ENCODE measurements at places on chromosomes 3 and 15.
A peak's percentile ranks its signal among the peaks of the same experiment; 100 is the strongest.

DNA sequence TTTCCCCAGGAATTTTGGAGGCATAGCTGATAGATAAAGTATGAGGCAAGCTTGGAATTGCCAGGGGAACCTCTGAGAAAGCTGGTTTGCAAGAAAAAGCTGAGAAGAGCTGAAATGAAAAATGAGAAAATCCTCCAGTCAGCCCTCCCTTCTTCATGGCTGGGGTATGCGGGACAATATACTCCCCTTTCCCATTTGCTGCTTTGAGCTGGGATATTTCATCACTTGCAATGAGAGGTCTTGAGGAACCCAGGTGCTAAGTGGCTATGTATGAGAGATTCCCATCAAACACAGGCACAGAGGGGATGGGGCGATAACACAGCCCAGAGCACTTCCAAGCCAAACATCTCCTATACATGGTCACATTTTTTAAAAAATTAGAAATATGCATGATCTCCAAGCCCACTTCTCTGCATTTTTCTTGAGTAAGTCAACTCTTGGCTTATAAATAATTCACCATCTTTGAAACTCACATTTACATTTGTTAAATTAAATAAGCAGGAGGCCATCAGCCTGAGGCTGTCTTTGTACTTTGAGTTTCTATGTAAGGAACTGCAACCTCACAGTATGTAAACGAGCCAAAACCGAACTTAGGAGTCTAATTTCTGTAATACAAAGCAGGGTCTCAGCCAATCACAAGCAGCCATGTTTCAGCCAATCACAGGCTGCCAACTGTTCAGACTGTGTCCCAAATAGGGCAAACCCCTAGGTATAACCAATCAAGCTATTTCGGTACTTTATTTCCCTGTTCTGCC, 983.6 kb upstream of the NR2F2 start:
- no peak for DNase-seq

DNA sequence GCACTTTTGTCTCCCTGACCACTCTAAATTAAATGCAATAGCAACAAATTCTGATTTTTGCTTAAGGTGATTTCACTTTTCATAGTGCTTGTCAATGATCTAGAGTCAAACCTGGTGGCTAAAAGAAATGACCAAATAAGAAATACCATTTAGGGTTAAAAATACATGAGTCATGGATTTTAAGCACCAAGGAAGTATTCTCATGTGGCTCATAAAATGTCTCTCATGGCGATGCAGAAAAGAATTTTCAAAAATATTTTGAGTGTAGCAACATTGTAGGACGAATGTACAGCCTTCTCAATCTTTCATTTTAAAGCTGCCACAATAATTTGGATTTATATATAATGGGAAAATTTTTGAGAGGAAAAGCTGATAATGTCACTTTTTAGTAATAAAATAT, 193.6 kb downstream of the EPHA3 start:
- DNase-seq, result no peak

DNA sequence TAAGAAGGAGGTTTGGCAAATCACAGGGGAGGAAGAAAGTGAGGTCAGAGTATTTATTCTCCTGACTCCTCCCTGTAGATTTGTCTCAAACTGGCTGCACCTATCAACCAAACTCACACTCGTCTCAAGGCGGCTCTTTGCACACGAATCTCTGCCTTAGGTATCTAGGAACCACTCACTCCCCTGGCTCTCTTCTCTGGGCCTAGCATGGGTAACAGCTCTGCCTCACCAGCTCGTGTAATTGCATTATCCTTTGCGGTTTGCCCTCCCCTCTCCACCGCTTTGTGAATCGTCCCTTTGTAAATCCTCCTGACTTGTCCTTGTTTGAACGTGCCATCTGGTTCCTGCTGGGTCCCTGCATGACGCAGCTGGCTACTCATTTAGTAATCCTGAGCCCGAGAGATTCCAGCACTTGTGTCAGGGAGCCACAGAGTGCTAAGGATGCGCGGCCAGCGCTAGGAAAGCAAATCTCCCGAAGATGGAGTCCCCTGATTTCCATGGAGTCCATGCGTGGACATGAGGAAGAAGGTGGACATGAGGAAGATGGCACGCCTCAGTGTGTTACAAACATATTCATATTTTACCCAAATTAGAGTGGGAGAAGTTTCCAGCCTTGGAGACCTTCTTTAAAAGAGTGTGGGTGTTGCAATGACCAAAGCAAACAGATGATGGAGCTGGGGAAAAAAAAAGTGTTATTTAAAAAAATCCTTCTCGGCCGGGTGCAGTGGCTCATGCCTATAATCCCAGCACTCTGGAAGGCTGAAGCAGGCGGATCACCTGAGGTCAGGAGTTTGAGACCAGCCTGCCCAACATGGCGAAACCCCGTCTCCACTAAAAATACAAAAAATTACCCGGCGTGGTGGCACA, 26.7 kb downstream of the NRROS start:
- DNase-seq, result peak; percentile 31

DNA sequence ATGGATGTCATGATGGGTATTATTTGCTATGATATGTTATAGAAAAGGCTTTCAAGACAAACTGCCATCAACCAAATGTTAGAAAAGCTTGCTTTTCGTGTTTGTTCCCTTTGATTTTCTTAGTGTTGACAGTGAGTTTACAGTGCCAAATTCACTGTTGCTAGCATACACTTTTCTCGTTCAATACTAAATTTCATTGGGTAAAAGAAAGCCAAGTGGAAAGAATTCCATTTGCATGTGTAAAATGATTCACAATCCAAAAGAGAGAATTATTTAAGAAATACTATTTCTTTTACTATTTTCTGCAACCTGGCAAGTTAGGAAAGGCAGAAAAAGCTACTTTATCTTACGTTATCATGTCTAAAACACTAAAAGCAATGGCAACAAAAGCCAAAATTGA, 301.4 kb downstream of the OTOL1 start:
- no peak for DNase-seq

DNA sequence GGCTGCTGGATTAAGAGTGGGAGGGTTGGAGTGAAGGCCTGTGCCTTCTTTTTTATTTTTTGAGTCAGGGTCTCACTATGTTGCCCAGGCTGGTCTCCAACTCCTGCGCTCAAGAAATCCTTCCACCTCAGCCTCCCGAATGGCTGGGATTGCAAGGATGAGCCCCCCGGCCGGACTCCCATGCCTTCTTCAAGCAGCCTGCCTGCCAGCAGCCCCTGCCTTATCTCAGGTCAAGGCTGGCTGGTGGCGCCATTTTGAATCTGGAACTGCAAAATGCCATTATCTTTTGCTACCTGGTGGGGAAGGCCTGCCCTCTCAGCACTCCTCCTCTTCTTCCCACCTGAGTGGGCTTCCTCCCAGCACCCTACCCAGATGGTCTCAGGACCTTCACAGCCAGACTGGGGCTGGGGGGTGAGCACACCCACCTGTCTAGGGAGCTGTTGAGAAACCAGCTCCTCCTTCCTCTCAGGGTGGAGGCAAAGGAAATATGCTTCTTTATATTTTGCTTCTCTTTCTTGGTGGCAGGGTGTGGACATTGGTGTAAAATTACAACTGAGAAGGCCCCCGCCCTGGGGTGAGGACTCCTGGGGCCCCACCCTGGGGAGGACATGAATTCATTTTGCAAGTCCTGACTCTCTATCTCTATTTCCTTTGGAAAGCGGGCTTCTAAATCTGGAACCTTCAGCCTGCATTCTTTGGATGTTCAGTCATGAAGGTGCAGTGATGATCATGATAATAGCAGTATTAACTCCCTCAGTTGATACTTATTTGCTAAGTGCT, 7.7 kb upstream of the FLNB start:
- no peak for DNase-seq

GRCh38 chr15:68360721-68361120, 71.2 kb downstream of the ITGA11 start:
- no peak for DNase-seq

DNA sequence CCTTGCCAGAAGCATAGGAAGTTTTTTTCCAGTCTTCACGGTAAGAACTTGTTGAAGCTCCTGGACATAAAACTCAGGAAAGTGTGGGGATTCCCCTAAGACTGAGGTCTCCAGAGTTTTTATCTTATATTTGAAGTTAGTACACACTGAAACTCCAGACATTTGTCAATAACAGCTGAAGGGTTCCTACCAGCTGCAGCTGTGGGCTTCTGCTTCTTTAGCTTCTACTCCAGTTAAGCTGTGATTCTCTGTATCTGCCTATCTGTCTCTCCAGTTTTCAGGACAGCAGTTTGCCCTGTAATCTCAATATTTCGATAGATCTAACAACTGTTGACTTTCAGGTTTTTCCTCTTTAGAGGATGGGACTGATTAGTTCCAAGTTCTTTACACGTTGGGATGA, 966.0 kb upstream of the SEMA6D start:
- DNase-seq, result no peak

DNA sequence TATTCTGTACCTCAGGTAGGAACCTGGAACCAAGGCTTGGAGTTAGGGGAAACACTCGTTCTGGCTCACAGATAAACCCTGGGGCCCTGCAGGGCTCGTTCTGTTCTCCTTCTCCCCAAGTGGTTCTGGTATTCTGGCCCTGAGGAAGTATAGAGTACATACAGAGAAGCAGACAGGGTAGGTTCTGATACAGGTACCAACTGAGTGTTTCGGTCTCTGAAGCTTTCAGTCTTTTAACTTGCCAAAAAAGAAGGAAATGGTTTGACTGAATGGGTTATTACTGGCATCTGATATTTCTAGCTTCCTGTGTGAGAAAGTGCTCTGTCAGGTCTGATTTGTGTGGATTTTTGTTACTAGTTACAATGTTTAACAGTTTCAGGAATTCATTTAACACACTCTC, 67.3 kb downstream of the UBE2E2 start:
- no peak for DNase-seq

- no peak for DNase-seq
Measured at GRCh38 chr15:40355976-40356585, 1.9 kb upstream of the DISP2 start.

- no peak for DNase-seq
Measured at GRCh38 chr15:74723754-74724334, 1.5 kb downstream of the CYP1A1 start.

DNA sequence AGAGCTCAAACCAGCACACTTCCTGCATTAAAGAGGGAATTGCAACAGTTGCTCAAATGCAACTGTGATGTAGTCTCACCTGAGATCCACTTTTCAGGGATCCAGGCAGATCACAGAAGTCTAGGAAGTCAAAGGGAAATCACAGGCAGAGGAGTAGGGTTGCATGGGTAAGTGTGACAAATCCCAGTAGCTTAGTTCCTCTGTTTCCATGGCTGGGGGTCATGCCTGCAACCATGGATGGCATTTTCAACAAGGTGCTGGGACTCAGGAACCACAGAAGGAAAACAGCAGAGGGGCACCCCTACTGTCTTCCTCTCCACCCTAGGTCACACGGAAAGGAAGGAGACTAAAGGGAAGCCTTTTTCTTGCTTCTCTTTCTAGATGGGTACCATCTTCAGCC, 36.5 kb upstream of the ARNT2 start:
- no peak for DNase-seq

DNA sequence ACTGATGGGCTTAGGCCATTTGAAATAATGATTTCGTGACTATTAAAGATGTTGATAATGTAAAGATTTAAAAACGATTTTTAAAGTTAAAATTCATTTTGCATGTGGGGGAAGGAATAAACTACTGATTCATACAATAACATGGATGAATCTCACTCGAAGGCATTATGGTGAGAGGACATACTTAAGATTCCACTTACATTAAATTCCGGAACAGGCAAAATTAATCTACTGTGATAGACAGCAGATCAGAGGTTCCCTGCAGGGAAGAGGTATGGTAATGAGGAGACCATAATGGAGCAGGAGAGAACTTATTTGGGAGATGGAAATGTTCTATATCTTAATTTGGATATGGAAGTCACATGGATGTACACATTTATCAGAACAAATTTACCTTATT, 28.4 kb upstream of the RAB6B start:
- no peak for DNase-seq

DNA sequence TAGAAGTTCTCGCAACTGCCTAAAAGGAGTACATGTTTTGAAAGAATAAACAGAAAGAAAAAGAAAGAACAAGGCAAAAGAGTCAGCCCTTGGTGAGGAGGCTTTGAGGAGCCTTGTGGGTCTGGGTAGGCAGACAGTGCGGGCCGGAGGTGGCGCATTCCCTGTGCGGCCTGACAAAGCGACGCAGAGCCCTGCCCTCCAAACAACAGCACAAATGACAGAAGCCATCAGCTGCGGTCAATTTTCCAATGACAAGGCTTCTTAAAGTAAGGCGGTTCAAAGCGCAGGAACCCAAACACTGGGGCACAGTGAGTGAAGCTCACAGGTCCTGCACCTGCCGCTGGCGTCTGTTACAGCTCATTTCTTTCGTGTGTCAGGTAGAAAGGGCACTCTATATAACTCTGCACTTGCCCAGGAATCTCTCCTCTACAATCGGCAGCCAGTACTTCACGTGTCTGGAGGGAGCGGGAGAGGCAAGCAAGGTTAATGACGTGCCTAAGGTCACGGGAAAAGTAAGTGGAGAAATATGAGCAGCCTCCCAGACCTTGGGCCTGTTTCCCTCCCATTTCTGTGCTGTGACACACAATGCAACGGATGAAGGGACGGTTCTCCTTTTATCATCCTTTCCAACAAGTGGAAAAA, 178.1 kb downstream of the OPA1 start:
- DNase-seq, result no peak

DNA sequence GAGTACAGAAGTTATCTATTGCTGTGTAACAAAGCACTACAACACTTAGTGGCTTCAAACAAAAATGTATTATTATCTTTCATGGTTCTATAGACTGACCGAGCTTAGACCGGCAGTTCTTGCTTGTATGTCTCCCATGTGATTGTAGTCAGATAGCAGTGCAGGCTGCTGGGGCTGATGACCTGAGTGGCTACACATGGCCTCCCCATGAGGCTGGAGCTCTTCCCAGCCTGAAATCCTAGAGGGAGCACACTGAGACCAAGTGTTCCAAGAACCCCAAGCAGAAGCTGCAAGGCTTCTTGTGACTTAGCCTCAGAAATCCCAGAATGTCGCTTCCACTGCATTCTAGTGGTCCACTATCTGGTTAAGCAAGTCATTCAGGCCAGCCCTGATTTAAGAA, 141.2 kb upstream of the TLE3 start:
- no peak for DNase-seq

GRCh38 chr3:183160616-183161015, 1.9 kb downstream of the LAMP3 start:
- DNase-seq, result no peak

DNA sequence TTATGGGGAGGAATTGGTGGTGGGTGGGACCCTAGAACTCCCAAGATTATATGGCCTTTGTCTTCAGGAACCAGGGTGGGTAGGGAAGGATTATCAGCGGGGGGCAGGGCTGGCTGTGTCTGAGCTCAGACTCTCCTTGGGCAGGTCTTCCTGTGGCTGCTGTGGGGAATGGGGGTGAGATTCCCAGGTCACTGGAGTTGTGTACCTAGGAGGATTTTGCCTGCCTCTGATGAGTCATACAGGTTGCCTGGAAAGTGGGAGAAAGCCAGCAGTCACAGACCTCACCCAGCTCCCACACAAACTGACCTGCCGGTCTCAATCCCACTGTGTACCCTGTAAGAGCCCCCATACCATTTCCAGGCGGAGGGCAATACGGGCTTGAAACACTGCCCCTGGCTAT, 209.9 kb upstream of the CNTN3 start:
- no peak for DNase-seq

GRCh38 chr3:51500632-51501131, 867 bp upstream of the DCAF1 start:
- no peak for DNase-seq

- no peak for DNase-seq
Measured at GRCh38 chr15:31108836-31109235, 7.3 kb upstream of the TRPM1 start.

- no peak for DNase-seq
Measured at GRCh38 chr15:96369351-96369750, 38.9 kb downstream of the NR2F2 start.

Measured in GF-D8 (cell line).